ENCODE measurements at places on chromosomes 11 and 22. TPM values are rescaled to one million over a fixed set of nuclear protein-coding genes. Genes with fewer than 3 reads are reported as not detected.

FAM83F gene
- 0.05 TPM for total RNA-seq

RSF1 gene
- 39.9 TPM for total RNA-seq

DNA sequence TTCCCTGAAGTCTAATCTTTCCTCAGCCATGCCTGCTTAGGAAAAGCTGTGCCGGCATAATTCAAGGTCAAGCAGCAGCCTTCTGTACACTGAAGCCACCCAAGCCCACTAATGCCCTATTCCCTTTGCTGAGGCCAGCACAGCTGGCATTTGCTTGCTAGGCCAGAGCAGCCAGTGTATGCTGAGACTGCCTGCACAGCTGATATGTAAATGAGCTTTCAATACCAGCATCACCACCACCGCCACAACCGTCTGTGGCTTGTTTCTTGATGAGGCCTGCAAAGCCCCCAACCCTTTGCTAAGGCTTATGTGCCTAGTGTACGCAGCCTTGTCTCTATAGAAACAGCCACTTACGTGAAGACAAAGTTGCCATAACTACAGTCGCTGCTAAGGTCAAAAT, 56.3 kb upstream of the TNRC6B start:
- H3K27me3 ChIP-seq = no peaks in the 10 kb centered on the region
- no peak overlapping the region for H3K27ac ChIP-seq
- H3K36me3 ChIP-seq = no peaks in the 10 kb centered on the region
- DNase-seq = no peak
- H3K4me3 ChIP-seq = no peak overlapping the region

DNA sequence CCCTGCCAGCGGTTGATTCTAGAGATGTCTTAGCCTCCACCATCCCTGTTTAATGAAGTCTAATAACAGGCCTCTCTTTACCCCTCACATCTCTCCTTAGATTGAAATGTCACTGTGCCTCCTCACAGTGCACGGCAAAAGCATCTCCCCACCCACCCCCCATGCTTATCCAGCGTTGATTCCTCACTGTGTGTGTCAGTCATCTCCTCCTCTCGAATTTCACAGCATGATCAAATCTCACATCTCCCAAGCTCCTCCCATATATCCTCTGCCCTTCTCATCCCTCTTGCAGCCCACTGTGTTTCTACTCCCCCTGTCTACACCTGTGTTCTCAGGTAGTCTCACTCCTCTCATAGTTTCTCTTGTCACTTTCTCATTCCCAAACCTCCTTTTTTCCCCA, 84.6 kb downstream of the DBX1 start:
- H3K36me3 ChIP-seq = no peaks in the 10 kb centered on the region
- no peak for DNase-seq
- no peak overlapping the region for H3K4me3 ChIP-seq
- peaks cover 6% of the 10 kb centered on the region for H3K4me1 ChIP-seq
- no peaks in the 10 kb centered on the region for H3K27me3 ChIP-seq

DNA sequence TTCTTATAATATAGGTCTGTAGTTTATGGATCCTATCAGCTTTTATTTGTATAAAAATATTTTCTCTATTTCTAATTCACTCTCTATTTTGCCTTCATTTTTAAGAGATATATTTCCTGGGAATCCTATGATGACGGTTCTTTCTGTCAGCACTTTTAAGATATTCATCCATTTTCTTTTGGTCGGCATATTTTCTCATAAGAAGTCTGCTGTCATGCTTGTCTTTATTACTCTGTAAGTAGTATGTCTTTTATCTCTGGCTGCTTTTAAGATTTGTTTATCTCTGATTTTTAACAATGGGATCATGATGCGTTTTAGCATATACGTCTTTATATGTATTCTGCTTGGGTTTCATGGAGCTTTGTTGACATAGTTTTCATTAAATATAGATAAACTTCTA, 175.5 kb downstream of the SNX19 start:
- H3K27me3 ChIP-seq = no peaks in the 10 kb centered on the region
- H3K4me3 ChIP-seq = no peak overlapping the region
- no peaks in the 10 kb centered on the region for H3K4me1 ChIP-seq
- H3K36me3 ChIP-seq = no peaks in the 10 kb centered on the region
- no peak overlapping the region for H3K27ac ChIP-seq

DNA sequence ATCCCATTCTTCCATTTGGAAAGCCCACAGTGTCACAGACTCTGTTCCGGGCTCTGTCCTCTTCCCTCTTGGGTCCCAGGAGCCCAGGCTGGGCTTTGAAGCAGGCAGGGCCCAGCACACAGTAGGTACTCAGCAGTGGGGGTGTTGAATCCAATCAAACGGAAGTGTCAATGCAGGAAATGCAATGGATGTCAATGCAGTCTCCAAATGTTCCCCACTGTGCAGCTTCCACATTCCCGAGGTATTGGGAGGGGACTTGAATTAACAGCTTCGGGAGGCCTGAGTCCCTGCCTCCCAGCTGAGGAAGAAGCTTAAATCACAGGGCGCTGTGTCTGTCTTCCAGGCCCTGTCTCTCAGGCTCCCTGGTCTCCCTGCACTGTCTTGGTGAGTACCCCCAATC, 21.8 kb upstream of the SMIM35 start:
- no peaks in the 10 kb centered on the region for H3K36me3 ChIP-seq
- 0 out of 2 replicates have a peak, but pooled peaks cover 2% of the 10 kb centered on the region for H3K27me3 ChIP-seq
- no peak overlapping the region for H3K4me3 ChIP-seq
- no peak overlapping the region for H3K27ac ChIP-seq

DNA sequence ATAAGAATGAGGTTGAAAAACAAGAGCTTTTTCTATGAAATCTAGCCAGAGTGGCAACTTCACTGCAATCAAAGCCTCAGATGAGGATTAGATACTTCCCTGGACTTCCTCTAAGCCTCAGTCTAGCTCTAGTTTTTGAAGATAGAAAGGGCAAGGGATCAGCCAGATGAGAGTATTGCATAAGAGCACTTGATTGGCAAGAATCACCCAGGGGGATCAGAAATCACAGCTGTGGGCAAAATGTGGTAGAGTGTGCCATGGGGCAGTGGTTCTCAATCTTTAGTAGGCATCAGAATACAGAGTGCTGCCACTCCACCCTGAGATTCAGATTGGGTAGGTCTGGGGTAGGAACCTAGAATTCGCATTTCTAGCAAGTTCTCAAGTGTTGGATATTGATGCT, 82.4 kb downstream of the EXT2 start:
- no peaks in the 10 kb centered on the region for H3K36me3 ChIP-seq
- H3K4me1 ChIP-seq = no peaks in the 10 kb centered on the region
- DNase-seq = no peak
- no peak overlapping the region for H3K4me3 ChIP-seq
- no peak overlapping the region for H3K27ac ChIP-seq

DNA sequence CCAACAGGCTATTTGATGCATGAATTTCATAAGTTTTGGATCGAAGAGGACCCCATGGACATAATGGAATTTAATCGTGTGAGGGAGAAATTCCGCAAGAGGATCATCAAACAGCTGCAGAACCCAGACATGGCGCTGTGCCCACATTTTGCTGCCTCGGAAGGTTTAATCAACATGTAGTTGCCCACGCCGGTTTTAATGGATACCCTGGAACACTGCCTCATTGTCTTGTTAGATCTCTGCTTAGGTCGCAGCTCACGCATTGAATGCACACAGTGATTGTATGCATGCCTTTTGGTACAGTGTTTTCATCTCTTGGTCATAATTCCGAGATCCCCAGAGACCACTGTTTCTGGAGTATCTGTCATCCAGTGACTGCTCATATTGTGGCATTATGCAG, 46.8 kb downstream of the SLN start:
- H3K4me3 ChIP-seq = no peak overlapping the region
- no peak overlapping the region for H3K27ac ChIP-seq
- no peaks in the 10 kb centered on the region for H3K4me1 ChIP-seq
- DNase-seq = no peak

DNA sequence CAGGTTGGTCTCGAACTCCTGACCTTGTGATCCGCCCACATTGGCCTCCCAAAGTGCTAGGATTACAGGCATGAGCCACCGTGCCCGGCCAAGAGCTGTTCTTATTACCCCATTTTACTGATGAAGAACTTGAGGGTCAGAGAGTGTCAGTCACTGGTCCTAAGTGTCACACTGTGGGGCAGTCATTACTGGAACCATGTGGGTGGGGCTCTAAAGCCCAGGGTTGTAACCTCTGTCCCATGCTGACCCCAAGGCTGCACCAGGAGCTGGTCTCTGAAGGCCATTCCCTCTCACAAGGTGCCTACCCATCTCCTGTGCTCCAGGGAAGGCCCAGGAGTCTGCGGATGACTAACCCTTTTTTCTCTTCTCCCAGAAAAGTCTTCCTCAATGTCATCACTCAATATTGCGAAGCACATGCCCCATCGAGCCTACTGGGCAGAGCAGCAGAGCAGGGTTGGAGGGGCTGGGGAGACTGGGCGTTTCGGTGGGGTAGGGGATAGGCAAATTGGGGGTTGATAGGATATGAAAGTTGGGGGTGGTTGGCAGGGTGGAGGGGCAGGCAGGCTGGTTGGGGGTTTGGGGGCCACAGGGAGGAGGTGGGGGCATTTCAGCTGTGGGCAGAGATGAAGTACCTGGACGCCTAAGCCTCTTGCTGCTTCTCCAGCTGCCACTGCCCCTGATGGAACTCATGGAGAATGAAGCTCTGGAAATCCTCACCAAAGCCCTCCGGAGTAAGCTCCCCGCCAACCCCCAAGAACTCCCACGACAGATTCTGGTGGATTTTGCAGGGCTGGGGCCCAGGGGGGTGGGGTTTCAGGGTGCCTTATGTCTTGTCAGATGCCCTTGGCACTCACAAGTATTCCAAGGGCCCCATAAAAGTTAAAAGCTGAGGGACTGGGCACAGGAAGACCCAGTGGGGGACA, 2.0 kb upstream of the ESRRA start:
- H3K4me3 ChIP-seq = peak overlapping the region; percentile 72
- peaks cover 17% of the 10 kb centered on the region for H3K27me3 ChIP-seq
- peaks cover 27% of the 10 kb centered on the region for H3K4me1 ChIP-seq
- peak overlapping the region; percentile 90 for H3K27ac ChIP-seq
- peaks cover 3% of the 10 kb centered on the region for H3K36me3 ChIP-seq

DNA sequence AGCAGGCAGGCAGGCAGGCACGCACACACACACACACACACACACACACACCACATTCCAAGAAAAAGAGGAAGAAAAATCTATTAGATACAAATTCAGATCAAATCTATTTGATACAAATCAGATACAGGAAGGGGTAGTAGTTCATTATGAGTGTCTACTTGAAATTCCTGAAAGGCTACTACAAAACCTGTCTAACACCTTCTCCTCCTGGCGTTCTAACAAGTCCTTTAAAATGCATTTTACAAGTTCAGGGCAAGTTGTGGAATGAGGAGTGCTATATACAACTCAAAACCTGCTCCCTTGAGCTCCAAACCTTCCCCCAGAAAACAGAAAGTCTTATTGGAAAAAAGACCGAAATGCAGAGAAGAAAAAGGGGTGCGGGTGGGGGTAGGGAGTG, 476 bp downstream of the ARHGAP32 start:
- no peak overlapping the region for H3K27ac ChIP-seq
- H3K4me1 ChIP-seq = no peaks in the 10 kb centered on the region
- no peaks in the 10 kb centered on the region for H3K27me3 ChIP-seq
- no peaks in the 10 kb centered on the region for H3K36me3 ChIP-seq
- no peak for DNase-seq

- no peaks in the 10 kb centered on the region for H3K4me1 ChIP-seq
- no peaks in the 10 kb centered on the region for H3K36me3 ChIP-seq
- H3K27ac ChIP-seq = no peak overlapping the region
- H3K27me3 ChIP-seq = no peaks in the 10 kb centered on the region
These were observed 47.0 kb upstream of the SLC25A1 start for GRCh38 chr22:19225560-19225959.

DNA sequence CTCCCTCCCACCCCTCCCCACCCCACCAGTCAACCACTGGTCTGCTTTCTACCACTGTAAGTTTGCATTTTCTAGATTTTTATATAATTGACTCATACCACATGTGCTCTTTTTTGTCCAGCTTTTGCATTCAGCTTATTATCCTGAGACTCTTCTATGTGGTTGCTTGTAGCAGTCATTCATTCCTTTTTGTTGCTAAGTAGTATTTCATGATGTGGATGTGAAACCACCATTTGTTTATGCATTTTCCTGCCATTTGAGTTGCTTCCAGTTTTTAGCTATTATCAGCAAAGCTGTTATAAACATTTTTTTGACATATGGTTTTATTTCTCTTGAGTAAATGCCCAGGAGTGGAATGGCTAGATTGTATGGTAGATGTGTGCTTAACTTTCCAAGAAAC, 77.0 kb upstream of the FGF3 start:
- no peak overlapping the region for H3K27ac ChIP-seq
- no peaks in the 10 kb centered on the region for H3K27me3 ChIP-seq
- H3K4me3 ChIP-seq = no peak overlapping the region
- H3K36me3 ChIP-seq = no peaks in the 10 kb centered on the region
- DNase-seq = no peak
- no peaks in the 10 kb centered on the region for H3K4me1 ChIP-seq

- H3K27me3 ChIP-seq = no peaks in the 10 kb centered on the region
- H3K36me3 ChIP-seq = no peaks in the 10 kb centered on the region
- H3K27ac ChIP-seq = no peak overlapping the region
These were observed 925.7 kb upstream of the CCDC90B start for GRCh38 chr11:84211896-84212295.

GRCh38 chr22:44360668-44361381, 48.1 kb upstream of the SHISAL1 start:
- H3K27ac ChIP-seq = no peak overlapping the region
- no peaks in the 10 kb centered on the region for H3K36me3 ChIP-seq
- H3K4me1 ChIP-seq = no peaks in the 10 kb centered on the region
- H3K4me3 ChIP-seq = no peak overlapping the region
- peaks cover 3% of the 10 kb centered on the region for H3K27me3 ChIP-seq
- DNase-seq = no peak

DNA sequence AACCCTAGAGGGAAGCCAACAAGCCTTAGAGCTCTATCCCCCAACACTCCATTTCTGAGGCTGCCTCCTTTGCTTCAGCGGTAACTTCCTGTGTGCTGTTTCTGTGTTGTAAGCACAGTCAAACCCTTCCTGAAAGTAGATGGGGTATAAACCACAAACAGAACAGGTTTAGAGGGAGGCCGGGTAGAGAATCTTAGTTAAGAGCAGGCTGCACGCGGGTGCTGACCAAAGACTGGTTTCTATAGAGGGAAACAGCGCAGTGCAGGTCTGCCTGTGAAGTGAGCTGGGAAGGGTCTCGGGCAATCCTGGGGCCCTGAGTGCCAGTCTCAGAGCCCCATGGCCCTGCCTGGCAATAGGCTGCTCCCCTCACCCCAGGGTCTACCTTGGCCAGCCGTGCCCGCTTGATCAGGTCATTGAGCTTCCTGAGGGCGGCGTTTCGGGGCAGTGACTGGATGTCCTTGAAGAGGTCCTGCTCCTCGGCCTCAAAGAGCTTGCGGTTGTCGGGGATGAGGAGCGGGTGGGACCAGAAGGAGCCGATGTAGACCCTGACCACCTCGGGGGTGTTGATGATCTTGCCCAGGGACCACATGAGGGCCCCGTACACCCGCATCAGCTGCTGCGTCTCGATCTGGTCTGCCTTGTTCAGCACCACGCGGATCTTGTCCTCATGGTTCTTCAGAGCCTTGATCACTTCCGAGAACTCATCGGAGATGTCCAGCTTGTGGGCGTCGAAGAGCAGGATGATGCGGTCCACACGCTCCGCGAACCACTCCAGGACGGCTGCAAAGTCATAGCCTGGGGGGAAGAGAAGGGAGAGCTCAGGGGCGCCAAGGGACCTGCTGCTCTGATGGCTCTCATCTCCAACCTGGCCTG, 15.3 kb upstream of the CDC42BPG start:
- H3K4me1 ChIP-seq = peaks cover 92% of the 10 kb centered on the region
- peaks cover 49% of the 10 kb centered on the region for H3K36me3 ChIP-seq
- no peaks in the 10 kb centered on the region for H3K27me3 ChIP-seq
- H3K4me3 ChIP-seq = peak overlapping the region; percentile 43
- H3K27ac ChIP-seq = peak overlapping the region; percentile 99
